ENCODE measurements at places on chromosomes 3 and 15.

- DNase-seq: no peak
Observed at GRCh38 chr3:42719002-42719401, 16.4 kb upstream of the HHATL start.

DNA sequence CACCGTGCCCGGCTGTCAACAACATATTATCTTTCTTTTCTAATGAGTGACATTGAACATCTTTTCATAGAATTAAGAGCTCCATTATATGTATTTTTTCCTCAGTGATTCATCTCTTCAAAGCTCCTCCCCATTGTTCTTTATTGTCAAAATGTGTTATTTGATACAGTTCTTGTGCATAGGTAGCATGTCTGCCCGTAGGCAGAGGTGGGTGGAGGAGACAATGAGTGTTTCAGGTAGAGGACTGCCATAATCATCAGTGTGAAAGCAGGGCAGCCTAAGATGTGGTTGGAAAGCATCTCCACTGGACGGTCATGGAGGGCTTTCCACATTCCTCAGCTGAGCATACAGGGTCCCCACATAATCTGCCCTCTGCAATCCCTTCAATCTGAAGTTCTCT, 452.0 kb upstream of the MCTP2 start:
- no peak for DNase-seq

DNA sequence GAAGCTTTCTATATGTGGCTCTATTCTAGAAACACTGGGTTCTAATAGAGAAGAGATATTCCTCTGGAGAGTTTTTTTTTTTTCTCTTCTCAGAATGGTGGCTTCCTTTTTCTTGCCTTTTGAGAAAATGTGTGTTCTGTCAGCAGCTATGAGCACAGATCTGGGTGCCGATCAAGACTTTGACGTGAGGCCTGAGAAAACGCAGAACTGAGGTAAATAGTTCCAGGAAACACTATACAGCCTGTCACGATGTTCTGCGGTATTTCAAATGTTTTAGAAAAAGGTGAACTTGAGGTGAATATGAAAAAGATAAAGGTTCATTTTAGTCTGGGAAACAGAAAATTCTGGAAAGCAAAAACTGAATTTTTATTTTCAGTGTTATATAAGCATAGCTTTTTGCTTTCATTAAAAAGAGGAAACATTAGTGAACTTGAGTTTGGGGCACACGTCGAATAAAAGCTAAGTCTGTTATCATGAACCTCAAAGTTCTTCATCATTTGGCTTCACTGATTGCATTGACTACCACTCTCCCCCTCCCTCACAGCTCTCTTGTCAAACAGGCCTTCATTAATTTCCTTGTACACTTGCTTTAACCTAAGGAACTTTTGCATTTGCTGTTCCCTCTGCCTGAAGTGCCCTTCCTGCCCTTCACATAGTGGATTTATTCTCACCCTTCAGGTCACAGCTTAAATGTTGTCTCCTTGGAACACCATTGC, 265.1 kb downstream of the NFKBIZ start:
- no peak for DNase-seq

DNA sequence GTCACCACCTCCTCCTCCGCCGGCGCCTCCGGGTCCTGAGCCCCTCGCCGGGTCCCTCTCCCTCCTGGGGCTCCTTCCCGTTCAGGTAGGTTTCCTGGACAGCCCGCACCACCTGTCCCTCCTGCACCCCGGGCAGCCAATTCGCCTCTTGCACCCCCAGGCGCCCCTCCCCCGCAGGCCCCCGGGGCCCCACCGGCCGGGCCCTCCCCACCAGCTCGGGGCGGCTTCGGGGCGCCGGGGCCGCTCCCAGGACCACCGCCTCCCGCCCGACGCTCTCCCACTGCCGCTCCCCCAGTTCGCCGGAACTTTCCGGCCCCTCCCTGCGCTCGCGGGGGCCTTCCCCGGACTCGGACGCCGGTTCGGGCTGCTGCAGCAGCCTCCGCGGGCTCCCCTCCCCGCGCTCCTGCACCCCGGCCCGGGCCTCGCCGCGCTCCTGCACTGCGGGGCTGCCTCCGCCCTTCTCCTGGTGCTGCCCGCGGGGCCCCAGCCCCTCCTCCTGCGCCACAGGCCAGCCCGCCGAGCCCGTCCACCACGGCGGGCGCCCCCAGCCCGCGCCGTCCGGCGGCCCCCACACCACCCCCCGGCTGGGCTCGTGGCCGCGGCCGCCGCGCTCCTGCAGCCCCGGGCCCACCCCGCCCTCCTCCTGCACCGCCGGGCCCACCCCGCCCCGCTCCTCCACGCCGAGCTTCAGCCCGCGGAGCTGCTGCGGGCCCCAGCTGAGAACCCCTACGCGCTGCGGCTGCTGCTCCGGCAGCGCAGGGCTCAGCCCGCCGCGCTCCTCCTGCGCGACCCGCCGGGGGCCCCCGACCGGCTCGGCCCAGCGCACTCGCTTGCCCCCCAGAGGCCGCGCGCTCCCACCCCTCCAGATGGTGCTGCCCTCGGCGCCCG, 587 bp upstream of the TNK2 start:
- peak; percentile 56 for DNase-seq

DNA sequence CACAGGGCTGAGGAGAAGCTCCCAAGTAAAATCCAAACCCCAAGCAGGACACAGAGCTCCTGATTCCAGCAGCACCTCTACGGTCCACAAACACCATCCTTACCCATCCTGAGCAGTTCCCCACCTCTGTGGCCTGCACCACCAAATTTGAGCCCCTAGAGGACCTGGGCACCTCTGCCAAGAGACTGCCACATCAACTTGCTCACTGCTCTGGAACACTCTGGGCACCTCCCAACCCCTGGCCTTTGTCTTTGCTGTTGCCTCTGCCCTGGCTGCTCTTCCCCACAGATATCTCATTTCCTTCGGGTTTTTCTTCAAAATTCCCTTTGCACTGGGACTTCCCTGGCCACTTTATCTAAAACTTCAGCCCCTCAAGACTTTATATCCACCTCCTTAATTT, 5.8 kb downstream of the RLBP1 start:
- no peak for DNase-seq

- no peak for DNase-seq
Observed at GRCh38 chr3:69767571-69767970, 28.3 kb downstream of the MITF start.

DNA sequence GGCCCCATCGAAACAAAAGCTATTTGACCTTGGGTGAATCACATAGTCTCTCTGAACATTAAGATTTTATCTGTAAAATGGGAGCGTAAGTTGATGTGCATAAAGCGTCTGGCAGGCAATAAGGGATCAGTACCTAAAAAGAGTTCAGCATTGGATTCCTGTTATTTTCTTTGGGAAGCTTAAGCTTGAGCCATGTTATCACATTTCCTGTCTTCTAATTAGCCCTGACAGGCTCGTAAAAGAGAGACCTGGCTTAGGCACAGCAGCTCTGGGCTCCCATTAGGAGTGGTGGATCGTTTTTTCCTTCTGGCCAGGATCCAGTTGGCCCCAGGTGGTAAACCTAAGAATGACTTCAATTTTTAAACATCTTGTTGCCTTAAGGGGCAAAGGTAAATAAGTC, 26.0 kb upstream of the CA12 start:
- no peak for DNase-seq

GRCh38 chr15:88344786-88345185, 88.2 kb upstream of the NTRK3 start:
- no peak for DNase-seq

GRCh38 chr15:75171408-75171807, 30.3 kb upstream of the C15orf39 start:
- DNase-seq: peak; percentile 55

DNA sequence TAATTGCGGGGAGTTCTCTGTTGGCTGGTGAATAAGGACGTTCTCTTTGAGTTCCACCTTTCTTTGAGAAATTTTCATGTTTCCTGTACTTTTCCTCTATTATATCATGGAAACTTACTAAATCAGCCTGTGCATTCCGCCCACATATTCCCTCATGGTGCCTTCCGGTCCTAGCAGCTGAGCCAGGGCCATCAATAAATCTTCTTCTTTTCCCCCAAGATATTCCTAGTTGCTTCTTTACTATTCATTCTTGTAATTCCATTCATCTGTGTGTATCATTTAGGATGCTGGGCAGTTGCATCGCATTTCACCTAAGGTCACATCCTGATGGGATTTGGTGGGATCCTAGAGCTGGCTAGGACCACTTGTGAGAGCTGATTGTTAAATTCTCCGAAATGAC, 139.2 kb downstream of the RBMS3 start:
- DNase-seq: no peak

DNA sequence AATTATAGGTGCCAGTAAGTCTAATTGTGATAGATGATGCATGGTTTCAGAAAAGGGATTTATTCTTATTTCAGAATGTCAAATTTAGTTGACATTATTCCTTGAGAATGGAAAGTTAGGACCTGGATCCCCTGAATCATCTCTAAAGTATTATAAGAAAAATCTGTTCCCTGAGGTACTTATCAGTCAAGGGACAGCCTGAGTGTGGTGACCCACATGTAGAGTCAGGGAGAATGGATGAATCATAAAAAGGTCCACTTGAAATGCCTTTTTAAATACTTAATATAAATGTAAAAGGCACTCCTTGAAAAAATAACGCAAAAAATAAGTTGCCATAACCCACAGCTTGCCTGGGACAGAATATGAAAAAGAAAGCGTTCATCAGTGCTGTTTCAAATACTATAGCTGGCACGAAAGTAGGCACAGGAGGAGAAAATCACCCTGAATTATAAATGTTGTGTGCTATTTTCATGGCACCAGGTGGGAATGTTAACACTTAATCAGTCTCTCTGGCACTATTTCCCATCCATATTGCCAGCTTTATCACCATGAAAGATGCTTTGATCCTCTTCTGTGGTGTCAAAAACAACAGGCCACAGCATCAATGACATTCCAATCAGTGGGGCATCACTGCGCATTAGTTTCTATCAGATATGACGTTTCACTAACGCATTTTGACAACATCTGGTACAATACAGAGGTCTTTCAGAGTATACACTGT, 208.5 kb downstream of the EPHA3 start:
- DNase-seq: no peak

GRCh38 chr3:62672270-62672987, 202.8 kb downstream of the CADPS start:
- no peak for DNase-seq

DNA sequence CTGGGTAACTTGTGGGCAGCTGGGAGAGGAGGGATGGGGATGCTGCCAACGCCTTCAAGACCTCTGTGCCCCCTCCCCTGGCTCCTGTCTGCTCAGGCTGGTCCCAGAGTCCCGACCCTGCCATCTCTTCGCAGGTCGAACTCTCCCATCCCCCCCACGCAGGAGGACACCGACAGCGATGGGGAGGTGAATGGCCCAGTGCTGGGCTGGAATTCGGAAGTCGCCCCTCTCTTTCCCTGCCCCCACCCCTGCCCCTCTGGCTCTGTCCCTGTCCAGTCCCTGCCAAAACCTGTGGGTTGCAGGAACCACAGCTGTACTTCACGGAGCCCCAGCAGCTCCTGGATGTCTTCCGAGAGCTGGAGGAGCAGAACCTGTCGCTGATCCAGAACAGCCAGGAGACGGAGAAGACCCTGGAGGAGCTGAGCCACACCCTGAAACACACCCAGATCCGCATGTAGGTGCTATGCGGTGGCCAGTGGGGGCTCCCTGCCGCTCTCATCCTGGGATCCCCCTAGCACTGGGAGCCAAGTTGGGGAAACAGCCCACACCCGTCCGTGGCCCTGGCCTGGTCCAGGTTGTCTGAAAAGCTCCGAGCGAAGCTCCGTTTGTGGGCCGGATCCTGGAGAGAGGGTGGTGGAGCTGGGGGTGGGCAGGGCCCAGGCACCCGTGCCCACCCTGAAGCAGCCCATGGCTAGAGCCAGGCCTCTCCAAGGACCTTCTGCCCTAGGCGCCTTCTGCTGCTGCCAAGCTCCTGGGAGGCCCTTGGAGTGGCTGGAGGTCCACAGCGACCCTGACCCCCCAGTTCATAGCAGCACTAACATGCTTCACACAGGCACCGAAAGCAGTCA, 28.7 kb downstream of the CFAP100 start:
- no peak for DNase-seq

- DNase-seq: no peak
Observed at GRCh38 chr3:71693641-71694040, 31.6 kb downstream of the EIF4E3 start.
